Activated CD4-positive, alpha-beta T cell treated with anti-CD3 and anti-CD28 coated beads, Interleukin-2, amount 50 U/mL, for 4 hours (primary cell): ENCODE measurements at places on chromosomes 1 and 21.

- DNase-seq: no peak
Measured at GRCh38 chr1:110676970-110677369, 2.2 kb upstream of the KCNA3 start.

DNA sequence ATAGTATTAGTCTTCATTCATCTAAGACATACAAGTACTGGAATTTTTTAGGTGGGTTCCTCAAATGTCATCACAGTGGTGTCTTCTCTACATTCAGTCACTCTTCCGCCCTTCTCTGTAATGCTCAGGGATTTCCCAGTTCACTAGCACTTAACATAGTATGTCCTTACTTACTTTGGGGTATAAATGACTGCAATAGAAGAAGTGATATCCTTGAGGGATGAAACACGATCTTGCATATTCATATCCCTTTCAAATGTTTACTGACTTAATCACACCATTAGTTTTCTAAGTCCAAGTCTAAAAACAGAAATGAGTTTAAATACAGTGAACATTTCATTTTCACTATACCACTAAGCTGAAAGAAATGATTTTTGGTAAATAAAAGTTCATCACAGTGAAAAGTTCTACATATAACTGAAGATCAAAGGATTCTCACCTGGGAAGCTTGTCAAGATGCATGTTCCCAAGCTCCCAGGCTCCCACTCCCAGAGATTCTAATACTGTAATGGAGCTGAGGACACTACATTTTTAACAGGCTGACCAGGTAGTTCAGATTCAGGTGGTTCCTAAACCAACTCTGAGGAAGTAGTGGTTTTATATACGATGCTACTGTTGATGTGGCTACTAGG is 29.7 kb downstream of the MRPL39 start:
- no peak for DNase-seq

DNA sequence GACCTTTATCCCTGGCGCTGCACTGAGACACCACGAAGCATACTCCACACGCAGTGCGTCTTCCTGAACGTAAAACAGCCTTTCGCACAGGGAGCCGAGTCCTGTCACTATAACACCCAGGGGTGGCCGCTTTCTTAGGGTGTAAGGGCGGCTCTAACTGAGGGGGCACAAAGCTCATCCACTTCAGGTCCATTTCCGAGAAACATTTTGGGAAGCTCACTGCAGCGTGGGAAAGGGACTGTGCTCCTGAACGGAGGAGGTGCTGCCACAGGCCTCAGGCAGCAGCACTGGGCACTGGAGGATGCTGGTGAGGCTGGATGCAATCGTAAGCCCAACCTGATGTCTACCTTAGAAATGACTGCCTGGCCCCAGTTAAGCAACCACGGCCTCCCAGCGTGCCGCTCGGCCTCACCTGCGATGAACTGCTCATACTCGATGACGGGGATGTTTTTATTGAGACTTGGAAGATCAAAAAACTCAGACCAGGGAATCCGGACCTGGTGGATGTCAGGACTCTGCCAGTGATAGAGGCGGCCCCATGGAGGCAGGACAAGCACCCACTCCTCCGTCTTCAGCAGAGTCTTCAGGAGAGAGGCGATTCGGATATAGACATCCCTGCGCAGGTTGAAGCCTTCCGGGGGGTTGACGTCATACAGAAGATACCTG is 2.3 kb downstream of the POFUT2 start:
- DNase-seq: no peak

DNA sequence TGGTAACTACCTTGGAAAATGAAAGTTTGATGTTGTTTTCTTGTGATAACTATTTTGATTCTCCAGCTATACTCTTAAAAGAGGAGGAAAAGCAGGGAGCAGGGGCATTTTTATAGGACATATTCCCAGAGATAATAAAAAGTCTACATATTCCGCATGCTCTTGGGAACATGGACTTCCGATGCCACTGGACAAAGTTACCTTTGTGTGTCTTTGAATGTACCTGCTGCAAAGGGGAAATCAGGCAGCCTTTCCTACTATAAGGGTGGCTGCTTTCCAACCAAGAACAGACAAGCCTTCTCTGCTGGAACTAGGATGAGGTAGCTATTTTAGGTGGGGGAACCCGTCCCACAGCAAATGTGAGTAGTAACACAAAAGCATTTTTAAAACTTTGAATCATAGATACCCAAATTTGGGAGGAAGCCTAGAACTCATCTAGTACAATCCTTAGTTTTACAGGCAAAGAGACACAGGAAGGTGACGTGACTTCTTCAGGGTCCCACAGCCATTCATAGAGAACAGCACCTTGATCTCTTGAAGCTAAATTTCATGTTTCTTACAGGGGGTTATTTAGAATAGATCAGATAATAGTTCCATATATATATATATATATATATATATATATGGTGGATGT is 179.9 kb downstream of the FASLG start:
- DNase-seq: no peak

- DNase-seq: no peak
Measured at GRCh38 chr1:215243345-215244054, 161.0 kb downstream of the KCNK2 start.

DNA sequence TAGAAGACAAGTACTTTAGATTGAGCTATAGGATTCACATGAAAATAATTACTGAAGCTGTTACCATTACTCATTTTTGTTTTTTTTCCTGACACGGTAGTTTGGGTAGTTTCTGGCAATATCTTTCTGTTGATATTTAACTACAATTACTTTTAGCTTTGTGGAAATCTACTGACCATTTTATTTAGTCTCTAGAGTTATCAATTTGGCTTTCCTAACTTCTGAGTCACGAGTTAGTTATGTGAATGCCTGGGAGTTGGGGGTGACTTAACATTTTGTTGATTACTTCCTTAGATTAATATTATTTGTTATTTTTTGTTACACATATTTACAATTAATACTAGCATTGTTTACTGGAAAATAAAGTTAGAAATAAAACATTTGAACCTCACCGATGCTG is 160.6 kb downstream of the HMCN1 start:
- DNase-seq: no peak

DNA sequence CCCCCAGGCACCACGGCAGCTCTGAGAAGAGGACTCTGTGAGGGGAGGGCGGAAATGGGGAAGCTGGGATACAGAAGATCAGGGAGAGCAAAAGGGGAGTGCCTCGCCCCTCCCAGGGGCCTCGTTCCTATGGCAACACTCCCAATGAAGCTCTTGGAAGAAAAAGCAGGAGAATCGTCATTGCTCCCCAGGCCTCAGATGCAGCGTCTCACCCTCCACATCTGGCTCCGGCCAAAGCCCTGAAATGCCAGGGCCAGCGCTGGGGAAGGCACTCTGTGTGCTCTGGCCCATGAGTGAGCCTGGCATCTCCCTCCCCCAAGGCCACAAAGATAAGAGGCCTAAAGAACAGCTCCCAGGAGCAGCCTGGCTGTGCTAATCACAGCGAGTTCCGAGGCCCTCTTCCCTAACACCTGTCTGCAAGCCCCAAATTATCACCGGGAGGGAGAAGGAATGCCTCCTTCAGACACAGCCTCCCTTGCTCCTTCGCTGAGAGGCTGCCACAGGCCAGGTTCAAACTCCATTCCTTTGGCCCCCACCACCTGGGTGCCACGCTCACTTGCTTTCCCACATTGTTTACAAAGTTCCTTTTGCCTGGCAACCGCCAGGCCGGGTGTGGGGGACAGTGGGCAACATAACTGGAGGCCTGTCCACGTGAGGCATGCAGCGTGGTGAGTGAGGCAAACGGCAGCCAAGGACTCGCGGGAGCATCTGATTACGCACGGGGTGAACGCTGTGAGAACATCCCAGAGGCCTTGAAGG is 27.8 kb downstream of the ECE1 start:
- DNase-seq: no peak

- DNase-seq: no peak
Measured at GRCh38 chr1:6471086-6471969, 5.4 kb upstream of the TNFRSF25 start.

DNA sequence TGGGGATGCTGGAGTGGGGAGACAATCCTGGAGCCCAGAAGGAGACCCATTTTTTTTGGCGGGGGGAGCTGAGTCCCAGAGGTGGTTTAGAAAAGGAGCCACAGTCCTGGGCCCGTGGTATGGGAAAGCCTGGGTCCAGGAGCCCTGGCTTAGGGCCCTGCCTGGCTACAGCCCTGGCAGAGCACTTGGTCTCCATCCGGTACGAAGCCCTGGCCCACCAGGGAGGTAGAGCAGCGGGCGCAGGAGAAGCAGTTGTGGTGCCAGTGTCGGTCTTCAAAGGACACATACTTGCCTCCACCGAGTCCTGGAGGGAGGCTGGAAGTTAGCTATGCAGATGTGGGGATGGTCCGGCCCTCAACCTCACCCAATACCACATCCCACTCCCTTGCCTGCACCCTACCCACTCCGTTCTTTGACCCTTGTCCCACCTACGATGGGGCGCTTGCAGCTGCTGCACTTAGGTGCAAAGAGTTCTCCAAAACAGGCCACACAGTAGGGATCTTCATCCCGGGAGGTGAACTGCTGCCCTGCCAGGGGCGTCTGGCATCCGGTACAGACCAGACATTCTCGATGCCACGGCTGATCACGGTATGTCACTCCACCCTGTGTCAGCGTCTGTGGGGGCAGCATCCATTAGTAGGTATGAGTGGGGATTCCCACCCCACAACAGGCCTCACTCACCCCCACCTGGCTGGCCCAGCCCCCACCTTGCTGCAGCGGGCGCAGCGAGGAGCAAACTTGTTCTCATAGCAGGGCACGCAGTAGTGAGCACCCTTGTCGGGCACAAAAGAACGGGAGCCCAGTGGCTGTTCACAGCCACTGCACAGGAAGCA is 7.7 kb upstream of the SF3A3 start:
- no peak for DNase-seq

GRCh38 chr1:218330043-218330623 is 15.0 kb upstream of the TGFB2 start:
- no peak for DNase-seq

- DNase-seq: no peak
Measured at GRCh38 chr1:46725736-46726108, 6.8 kb upstream of the EFCAB14 start.

DNA sequence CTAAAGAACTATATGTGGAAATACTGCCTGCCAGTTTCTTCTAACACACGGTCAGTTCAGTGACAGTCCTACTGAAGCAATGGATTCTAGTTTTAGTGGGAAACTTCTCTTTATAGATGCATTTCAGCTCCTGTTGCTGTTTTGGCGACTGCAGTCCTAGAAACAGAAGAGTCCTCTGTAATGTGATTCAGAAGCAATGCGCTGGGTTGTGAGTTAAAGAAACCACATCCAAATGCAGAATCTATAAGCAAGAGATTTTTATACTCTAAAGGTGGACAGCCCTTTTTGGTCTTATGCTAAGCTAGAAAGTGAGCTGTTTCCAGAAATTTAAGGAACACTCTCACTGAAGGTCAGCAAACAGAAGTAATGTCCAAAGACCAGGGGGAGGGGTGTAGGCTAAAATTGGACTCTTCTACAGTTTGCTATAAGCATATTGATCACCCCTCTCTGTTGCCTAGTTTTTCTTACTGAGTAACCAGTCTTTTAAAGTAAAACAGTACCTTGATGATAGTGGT is 30.8 kb downstream of the DUSP10 start:
- DNase-seq: no peak
